Activated T-cell treated with anti-CD3 and anti-CD28 coated beads, Interleukin-2, amount 50 U/mL, for 72 hours (primary cell): ENCODE measurements at places on chromosomes 12 and 14. TPM values are rescaled to one million over a fixed set of nuclear protein-coding genes. Genes with fewer than 3 reads are reported as not detected.

CORO1C gene
- 38.3 TPM for total RNA-seq

GCH1 gene
- 54.0 TPM for total RNA-seq

HOXC4 gene
- 1.00 TPM for total RNA-seq

HOXC12 gene
- total RNA-seq: not detected

GSC gene
- total RNA-seq: not detected

KSR2 gene
- total RNA-seq: 0.17 TPM

CLEC2D gene
- total RNA-seq: 269 TPM

CPM gene
- 8.4 TPM for total RNA-seq

ARG2 gene
- 8.5 TPM for total RNA-seq

KLHL33 gene
- 0.29 TPM for total RNA-seq

PDZRN4 gene
- total RNA-seq: not detected

FZD10 gene
- not detected for total RNA-seq

CLEC6A gene
- total RNA-seq: not detected

FOXA1 gene
- 0.97 TPM for total RNA-seq

ANP32D gene
- total RNA-seq: not detected

PTPN6 gene
- 313 TPM for total RNA-seq

SERPINA1 gene
- 68.9 TPM for total RNA-seq

KCNH3 gene
- 1.7 TPM for total RNA-seq

BIN2 gene
- total RNA-seq: 104 TPM

TAS2R50 gene
- total RNA-seq: 0.90 TPM

PTCSC3 gene
- total RNA-seq: not detected

GDF11 gene
- total RNA-seq: 3.4 TPM

NTF3 gene
- total RNA-seq: not detected

KRT78 gene
- not detected for total RNA-seq

KDM5A gene
- total RNA-seq: 75.0 TPM

RDH12 gene
- total RNA-seq: not detected

RDH11 gene
- 47.4 TPM for total RNA-seq

KRT72 gene
- total RNA-seq: 2.3 TPM

FGFR1OP2 gene
- total RNA-seq: 41.0 TPM

OTX2 gene
- not detected for total RNA-seq

ATP23 gene
- total RNA-seq: 23.5 TPM

GPRC5D gene
- total RNA-seq: not detected
